Fibroblast of skin of abdomen (primary cell): ENCODE measurements at places on chromosomes 7 and 10.

- no peak for DNase-seq
Observed at GRCh38 chr10:110571093-110571743, 3.7 kb downstream of the SMC3 start.

DNA sequence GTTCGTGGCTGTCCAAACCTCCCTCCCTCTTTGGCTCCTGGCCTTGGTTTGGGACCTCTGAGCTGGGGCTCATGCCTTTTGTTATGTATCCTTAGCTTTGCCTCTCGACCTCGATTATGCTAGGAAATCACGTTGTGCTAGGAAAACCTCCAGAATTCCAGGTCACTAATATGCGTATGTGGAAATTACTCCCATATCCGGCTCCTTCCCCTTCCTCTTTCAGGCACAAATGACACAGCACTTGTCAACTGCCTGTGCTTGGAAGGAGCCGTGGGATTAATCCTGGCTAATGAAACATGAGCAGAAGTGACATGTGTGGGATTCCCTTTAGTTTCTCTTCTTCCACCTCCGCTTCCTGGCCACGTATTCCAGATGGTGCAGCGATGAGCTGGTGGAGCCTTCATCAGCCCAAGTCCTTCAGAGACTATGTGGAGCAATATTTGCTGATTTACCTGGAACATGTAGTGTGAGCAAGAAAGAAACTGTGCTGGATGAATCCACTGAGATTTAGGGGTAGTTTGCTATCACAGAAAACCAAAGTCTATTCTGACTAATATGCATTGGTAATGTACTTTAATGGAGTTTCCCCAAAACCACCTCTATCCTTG lies 149.2 kb downstream of the REEP3 start:
- DNase-seq = peak; percentile 33

DNA sequence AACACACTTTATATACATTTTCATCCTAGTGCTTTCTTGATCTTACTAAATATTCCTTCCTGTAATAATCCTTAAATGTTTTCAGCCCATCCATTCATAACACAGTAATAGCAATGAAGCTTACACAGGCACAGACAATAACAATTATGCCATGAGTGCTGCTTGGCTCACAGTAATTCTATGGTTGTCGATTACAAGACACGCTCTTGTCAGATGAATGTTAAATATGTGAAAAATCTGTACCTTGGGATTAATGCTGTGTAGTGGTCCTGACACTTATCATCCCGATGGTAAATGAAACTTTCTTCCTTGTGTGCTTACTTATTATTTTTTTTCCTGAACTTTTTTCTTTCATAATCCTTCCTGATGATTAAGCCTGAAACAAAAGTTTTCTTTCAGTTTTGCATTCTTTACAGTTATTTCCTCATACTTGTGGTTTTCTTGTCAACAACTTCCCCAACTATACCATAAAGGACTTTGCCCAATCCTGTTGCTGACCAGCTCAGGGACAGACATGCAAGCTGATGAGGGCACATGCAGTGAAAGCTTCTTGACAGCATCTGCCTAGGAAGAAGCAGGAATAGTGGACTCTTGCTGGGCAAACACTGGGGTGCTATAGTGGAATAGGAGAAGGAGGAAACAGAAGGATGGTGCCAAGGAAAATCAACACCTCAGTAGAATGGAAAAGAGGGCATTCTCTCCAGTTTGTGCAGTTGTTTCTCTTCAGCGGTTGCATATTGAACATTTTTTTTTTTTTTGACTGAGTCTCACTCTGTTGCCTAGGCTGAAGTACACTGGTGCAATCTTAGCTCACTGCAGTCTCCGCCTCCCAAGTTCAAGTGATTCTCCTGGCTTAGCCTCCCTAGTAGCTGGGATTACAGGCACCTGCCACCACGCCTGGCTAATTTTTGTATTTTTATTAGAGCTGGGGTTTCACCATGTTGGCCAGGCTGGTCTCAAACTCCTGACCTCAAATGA lies 6.7 kb upstream of the MGAM2 start:
- DNase-seq = no peak

- DNase-seq = no peak
Observed at GRCh38 chr7:156147104-156147503, 334.8 kb upstream of the SHH start.

DNA sequence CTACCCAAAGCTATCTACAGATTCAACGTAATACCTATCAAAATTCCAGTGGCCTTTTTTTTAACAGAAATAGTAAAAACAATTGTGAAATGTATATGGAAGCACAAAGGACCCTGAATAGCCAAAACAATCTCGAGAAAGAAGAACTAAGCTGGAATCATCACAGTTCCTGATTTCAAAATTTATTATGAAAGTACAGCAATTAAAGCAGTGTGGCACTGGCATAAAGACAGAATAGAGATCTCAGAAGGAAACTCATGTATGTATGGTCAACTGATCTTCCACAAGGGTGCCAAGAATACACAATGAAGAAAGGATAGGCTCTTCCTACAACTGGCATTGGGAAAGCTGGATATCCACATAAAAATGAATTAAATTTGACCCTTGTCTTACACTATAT lies 23.2 kb downstream of the PNLIPRP3 start:
- no peak for DNase-seq

DNA sequence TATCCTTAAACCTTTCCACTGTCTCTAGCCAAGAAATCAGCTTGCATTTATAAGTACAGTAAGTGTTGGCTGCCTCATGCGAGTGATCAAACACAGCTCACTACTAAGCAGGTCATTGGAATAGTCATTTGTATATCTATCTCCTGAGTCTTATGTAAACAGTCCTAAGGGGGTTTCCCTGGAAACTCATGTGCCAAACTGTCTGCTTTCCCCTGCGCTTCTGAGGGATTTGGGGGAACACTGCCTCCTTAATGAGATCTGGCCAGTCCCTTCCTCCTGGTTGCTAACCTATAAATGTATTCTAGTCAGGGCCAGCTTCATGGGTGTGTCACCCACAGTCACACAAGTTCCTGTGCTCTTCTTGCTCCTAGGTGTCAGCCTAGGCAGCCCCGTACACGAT lies 133.1 kb downstream of the CD36 start:
- DNase-seq = no peak

GRCh38 chr7:80018941-80019808 lies 115.5 kb upstream of the GNAI1 start:
- peak; percentile 63 for DNase-seq

DNA sequence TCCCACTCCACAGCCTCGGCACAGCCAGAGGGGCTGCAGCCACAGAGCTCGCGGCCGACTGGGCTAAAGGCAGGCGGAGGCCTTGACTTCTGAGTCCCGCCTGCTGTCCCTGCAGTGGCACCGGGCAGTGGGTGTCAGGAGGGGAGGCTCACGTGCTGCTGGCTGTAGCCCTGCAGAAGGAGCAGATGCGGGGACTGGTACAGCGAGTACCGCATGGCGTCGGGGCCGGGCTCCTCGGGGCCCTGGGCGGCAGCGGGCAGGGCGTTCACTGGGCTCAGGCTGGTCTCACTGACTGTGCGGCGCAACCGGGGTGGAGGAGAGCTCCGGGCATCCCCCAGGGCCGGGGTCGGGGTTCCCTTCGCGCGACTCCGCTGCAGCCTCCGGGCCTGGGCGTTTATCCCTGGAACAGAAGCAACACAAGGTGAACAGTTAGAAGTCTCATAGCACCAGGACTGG lies 25.6 kb downstream of the PAPOLB start:
- no peak for DNase-seq

DNA sequence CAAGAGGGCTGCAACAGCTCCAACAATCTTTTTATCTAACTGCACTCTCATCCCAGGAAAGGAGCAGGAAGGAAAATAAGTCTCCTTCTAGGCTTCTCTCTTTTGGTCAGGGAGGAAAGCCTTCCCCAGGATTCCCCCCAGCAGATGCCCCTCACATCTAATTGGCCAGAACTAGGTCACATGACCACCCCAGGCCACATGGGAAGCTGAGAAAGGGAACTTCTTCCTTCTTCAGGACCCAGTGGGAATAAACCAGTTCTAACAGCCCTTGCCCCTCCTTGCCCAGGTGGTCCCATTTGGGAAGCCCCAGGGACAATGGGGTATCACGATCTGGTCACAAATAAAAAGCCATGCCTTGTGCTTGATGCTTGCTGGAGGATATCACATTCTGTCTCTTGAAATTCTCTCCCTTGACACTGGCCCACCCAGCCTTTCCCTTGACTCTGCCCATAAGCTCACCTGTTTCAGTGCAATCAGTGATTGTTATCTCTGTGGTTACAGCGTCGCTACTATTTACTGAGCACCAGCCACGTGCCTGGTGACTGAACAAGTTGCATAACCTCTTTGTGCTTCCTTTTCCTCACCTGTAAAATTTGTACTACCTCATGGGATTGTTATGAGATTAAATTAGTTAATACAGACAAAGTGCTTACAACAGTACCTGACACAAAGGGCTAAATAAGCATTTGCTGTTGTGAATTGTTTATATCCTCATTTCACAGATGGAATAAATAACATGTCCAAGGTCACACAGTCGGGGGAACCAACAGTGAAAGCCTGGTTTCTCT lies 9.0 kb upstream of the TACR2 start:
- no peak for DNase-seq

DNA sequence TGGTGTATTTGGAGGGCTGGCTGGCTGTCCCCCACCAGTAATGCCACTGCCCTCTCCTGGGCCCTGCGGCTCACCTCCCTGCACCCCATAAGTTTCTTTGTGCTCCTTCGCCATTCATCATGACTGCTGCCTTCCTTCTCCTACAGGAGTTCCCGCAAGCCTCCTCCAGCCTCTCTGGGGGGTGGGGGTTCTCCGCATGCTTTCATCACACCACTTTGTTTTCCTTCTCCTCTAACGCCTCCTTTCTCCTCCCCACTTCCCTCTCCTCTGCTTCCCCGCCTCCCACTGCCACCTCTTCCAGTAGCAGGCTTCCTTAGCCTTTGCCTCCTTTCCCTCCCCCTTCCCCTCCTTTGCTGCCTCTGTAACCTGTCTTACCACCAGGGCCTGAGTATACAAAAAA lies 58.1 kb downstream of the PAX2 start:
- no peak for DNase-seq

- no peak for DNase-seq
Observed at GRCh38 chr10:113207924-113208323, 257.9 kb downstream of the TCF7L2 start.

- no peak for DNase-seq
Observed at GRCh38 chr7:5396542-5396941, 27.1 kb downstream of the TNRC18 start.
